ENCODE measurements at places on chromosomes 2 and 18.

GRCh38 chr2:9336576-9337314 is 86.6 kb downstream of the ITGB1BP1 start:
- DNase-seq = no peak

DNA sequence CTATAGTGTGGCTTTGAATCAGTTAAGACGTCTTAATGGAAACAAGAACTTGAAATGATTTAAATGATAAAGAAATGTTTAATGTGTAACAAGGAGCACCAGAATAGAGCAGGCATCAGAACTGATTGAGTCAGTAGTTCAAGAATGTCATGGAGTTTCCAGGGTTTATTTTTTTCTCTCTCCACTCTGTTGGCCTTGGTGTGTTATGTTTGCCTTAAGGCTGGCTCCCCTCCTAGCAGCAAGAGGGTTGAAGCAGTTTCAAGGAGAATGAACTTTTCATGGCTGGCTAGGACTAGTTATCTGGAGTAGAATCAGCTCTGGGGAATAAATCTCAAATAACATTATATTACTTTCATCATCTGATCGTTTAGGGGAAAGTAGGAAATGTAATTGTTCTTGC is 13.4 kb upstream of the GLS start:
- no peak for DNase-seq

DNA sequence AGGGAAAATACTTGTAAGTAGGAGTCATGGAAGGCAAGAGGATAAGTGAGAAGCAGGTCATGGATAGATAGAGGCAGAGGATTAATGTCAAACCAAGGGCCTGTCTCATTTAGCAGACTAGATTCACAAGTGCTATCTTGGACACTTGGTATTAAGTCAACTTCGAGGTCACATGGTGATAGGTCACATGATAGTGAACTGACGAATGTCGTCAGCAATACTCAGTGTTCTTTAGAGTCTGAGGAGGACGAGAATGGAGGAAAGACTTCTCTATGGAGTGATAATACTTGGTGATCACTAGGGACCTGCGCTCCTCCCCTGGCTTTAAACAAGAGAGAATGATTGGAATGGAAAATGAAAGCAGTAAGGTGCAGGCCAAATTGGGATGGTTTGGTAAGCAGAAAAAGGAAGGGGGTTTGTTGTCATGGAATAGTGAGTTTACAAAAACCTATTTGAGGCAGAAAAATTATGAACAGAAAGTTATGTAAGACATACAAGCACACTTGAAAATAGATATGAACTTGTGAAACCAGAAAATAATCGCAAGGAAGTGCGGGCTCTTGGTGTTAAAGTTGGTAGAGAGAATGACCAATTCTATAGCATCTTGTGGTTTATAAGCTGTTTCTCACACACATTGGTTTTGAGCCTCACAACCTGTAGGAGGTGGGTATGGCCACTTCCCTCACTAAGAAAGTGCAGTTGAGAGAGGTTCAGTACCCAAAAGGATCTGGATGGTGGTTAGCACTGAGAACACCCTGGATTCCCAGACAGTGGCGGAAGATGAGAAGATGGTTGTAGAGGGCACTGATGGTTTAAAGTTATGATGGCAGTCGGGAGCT is 141.5 kb downstream of the WDSUB1 start:
- no peak for DNase-seq

- no peak for DNase-seq
These were observed 1.3 kb downstream of the ATL2 start for GRCh38 chr2:38375696-38376345.

DNA sequence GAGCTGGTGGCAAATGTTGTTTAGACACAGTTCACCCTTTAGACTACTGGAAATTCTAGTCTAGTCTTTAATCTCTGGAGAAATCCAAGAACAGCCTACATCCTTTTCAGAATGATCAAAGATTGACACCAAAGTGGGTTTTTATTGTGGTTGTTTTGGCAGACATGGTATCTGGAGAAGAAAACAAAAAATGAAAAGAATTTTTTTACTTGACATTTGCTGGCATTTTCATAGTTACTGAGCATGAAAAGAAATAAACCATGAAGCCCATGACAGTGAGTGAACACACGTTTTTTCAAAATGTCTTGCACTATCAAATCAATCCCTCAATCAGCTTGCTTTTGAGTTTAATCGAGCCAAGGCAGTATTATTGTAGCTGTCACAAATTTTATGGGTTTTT is 125.3 kb downstream of the CCBE1 start:
- no peak for DNase-seq

GRCh38 chr2:9949239-9949991 is 2.1 kb upstream of the GRHL1 start:
- no peak for DNase-seq

GRCh38 chr2:222024932-222025880 is 273.6 kb downstream of the PAX3 start:
- no peak for DNase-seq

- no peak for DNase-seq
These were observed 21.5 kb upstream of the ZNF532 start for GRCh38 chr18:58842978-58843687.

GRCh38 chr2:7953195-7953594 is 728.7 kb upstream of the ID2 start:
- DNase-seq = no peak

DNA sequence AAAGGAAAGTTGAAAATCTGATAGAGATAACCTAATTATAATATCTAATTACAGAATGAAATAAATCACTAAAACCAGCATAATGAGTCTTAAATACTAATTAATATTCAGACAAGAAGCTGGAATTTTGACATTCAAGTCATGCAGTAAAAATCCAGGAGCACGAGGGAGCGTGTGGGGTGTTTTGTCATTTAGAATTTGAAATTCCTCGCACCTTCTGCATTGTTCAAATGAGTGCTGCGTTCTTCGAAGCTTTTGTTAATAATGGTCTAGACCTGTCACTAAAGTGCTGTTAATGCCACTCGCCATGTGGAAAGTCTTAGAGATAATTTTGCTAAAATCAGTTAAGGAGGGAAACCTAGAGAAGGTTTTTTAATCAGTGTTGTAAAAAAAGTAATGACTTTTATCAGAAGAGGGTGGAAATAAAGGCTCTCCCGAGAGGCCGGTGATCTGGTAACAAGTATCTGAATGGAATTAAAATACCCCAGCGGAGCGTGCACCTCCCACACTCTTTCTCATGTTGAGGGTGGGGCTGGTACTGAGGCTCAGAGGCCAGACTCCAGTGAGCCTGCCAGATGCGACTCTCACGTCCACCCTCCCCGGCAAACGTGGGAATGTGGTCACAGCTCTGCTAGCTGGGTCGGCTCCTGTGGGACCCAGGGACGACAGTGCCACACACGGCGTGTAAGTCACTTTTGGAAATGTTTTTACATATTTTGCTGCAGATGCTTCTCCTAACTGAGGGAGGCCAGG is 69.4 kb upstream of the MYT1L start:
- no peak for DNase-seq

GRCh38 chr2:232894251-232894650 is 24.2 kb downstream of the SNORC start:
- no peak for DNase-seq

DNA sequence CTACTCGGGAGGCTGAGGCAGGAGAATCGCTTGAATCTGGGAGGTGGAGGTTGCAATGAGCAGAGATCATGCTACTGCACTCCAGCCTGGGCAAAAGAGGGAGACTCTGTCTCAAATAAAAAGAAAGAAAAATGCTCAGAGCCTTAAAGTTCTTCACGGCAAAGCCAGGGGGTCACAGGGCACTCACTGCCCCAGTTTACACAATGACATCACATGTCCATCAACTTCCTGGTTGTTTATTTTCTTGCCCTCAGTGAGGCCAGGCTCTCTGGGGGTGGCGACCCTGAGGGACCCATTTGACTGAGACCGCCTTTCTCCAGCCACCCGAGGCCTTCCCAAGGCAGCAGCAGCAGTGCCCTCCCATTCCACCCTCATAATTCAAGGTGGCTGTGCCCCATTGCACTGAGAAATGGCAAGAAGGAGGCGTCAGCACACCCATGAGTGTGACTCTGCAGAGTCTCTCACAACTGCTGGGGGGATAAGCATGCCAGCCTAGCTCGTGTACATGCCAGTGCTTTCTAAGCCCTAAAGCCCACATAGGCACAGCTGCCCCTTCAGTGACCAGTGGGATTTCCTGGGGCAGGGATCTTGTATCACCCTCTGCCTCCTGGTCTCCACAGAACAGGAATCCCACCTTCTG is 50.0 kb downstream of the SFXN5 start:
- no peak for DNase-seq

DNA sequence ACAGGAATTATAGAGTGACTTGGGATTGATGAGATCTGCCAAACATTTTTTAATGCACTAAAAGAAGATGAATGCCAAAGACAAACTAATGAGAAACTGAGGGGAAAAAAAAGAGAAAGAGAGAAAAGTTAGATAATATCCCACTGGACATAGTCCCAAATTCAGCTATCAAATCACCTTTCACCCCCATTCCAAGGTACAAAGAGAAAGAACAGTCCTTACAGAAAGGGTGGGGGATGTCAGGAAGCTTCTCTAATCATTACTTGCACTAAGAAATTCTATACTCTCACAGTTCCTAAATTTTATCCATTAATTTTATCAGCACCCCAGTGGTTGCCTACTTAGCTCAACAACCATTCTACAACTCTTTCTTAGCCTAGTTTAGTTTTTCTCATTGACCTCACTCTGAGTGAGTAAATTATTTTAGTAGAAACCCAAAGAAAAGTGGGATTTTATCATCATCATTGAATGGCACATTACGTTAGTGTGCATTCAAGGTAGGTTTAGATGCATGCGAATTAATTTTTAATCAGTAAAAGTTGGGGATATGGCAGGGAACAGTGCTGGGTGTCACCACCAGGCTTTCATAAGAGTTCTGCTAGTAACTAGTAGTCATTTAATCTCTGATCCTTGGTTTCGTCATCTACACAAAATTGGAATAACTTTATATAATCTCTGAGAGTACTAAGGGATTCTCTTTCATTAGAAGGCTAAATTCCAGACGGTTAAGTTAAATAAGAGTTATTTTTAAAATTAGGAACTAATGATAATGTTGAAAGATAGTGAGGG is 85.3 kb upstream of the CYTIP start:
- no peak for DNase-seq

DNA sequence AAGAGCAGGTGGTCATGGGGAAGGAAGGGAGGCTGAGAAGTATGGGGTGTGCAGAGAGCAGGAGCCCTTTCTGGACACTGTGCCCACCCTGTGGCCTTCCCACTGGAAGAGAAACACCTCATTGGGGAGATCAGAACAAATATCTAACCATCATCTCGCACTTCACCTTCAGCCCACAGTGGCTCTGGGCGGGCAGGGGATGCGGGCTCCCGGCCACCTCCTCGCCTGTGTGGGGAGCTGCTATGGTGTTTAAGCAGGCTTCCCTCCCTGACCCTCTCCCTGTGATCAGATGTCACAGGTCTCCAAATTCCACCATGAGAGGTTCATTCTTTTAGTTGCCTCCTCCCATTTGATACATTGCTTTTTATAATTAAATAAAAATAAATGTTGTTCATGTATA is 5.0 kb downstream of the FBLN7 start:
- DNase-seq = no peak

GRCh38 chr2:224166654-224167053 is 127.6 kb upstream of the SERPINE2 start:
- DNase-seq = no peak

DNA sequence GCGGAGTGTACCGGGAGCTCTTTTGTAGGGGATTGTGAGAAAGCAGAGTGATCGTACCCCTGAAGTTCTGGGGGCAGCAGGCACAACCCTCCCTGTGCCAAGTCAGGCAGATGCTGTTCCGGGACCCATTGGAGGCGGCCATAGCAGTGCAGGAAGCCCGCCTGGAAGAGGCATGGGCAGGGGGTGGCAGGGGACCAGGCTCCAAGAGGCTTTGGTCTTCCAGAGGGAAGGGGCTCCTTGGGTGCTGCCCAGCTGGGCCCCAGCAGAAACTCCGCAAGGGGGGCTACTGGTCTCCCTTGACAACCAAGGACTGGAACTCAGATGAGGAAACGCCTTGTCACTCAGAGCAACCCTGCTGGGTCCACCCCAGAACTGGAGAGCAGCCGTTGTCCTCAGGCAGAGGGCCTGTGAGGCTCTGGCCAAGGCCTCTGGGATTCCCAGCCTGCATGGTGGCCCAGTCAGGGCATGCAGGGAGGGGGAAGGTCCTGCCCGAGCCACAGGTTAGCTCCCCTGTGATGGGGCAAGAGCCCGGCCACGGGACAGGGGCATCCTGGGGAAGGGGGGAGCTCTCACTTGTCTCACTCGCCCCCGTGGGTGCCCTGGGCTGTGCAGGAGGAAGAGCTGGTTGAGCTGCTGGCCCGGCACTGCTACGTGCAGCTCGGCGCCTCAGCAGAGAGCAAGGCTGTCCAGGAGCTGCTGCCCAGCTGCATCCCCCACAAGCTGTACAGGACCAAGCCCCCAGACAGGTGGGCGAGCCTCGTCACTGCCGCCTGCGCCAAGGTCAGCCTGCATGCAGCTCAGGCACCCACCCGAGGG is 21.0 kb upstream of the GPR17 start:
- no peak for DNase-seq

GRCh38 chr18:60664736-60665135 is 292.2 kb upstream of the MC4R start:
- DNase-seq = no peak

- no peak for DNase-seq
These were observed 763.5 kb upstream of the FANCL start for GRCh38 chr2:59004621-59005020.

GRCh38 chr2:151968770-151969470 is 129.9 kb downstream of the CACNB4 start:
- no peak for DNase-seq

DNA sequence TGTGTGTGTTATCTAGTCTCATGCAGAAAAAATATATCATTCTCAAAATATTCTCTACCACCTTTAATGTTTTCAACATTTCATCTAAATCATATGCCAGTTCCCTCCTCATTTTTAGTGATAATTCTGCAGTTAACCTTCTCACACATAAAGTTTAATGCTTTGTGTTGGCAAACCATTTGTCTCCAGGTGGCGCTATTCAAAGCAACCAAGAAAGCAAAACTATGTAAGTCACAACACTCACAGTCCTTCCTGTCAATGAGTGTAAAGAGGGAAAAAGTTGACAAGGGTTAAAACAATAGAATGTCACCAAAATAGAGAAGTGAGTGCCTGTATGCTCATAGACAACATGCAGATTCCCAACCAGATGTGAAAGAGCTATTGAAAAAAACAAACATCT is 961.6 kb upstream of the LRRTM1 start:
- no peak for DNase-seq

GRCh38 chr2:105450471-105450870 is 51.6 kb upstream of the FHL2 start:
- DNase-seq = no peak

- no peak for DNase-seq
These were observed 53.5 kb downstream of the VSNL1 start for GRCh38 chr2:17593841-17594491.

All from forelimb muscle (tissue), 1 donor.